Metanephros (tissue), 2 donors: ENCODE measurements at places on chromosomes 7 and 10. TPM values are rescaled to one million over a fixed set of nuclear protein-coding genes. Genes with fewer than 3 reads are reported as not detected.

BMPER gene
- total RNA-seq: 19.5 TPM

PPP1R9A gene
- 39.9 TPM for total RNA-seq

NANOS1 gene
- 1.9 TPM for total RNA-seq

DNAJB9 gene
- total RNA-seq: 48.8 TPM

TLX1 gene
- total RNA-seq: not detected

SLC29A4 gene
- total RNA-seq: 11.3 TPM

COL13A1 gene
- 13.0 TPM for total RNA-seq

HPS6 gene
- total RNA-seq: 21.0 TPM

AKR1D1 gene
- 0.06 TPM for total RNA-seq

EPHB6 gene
- 17.6 TPM for total RNA-seq

RBM17 gene
- total RNA-seq: 59.4 TPM

EPC1 gene
- 80.9 TPM for total RNA-seq

AGBL3 gene
- total RNA-seq: 2.9 TPM

ANKRD61 gene
- not detected for total RNA-seq

ACTL6B gene
- total RNA-seq: not detected

NUTM2A gene
- 2.7 TPM for total RNA-seq

CC2D2B gene
- 3.8 TPM for total RNA-seq

SMARCD3 gene
- 50.2 TPM for total RNA-seq

GFRA1 gene
- 43.8 TPM for total RNA-seq

MOGAT3 gene
- 1.8 TPM for total RNA-seq

SEMA4G gene
- total RNA-seq: 8.5 TPM

ENTPD1 gene
- total RNA-seq: 28.9 TPM

TCF7L2 gene
- total RNA-seq: 21.4 TPM

PRKCQ gene
- 17.2 TPM for total RNA-seq

FAM13C gene
- total RNA-seq: 16.3 TPM

CRHR2 gene
- 0.64 TPM for total RNA-seq

FXYD4 gene
- total RNA-seq: 1.6 TPM

CTAGE4 gene
- 5.3 TPM for total RNA-seq

MYL7 gene
- total RNA-seq: not detected

PON3 gene
- total RNA-seq: 1.9 TPM
